Activated CD8-positive, alpha-beta memory T cell treated with anti-CD3 and anti-CD28 coated beads for 36 hours (primary cell): ENCODE measurements at places on chromosomes 3 and 15. TPM values are rescaled to one million over a fixed set of nuclear protein-coding genes. Genes with fewer than 3 reads are reported as not detected.

The GOLGA8T gene
- total RNA-seq = 0.15 TPM

The FAM81A gene
- total RNA-seq = 1.9 TPM

The SPATA12 gene
- not detected for total RNA-seq

The ADGRG7 gene
- total RNA-seq = not detected

The SPTBN5 gene
- total RNA-seq = 0.21 TPM

The DAZL gene
- total RNA-seq = 0.13 TPM

The THBS1 gene
- total RNA-seq = 0.34 TPM

The MORC1 gene
- total RNA-seq = not detected

The SNX22 gene
- total RNA-seq = 0.42 TPM

The GMNC gene
- not detected for total RNA-seq

The SCN5A gene
- total RNA-seq = 0.63 TPM

The ARL14 gene
- not detected for total RNA-seq

The SCN11A gene
- 0.08 TPM for total RNA-seq

The CASR gene
- total RNA-seq = not detected

The SPESP1 gene
- 0.90 TPM for total RNA-seq

The SMAD6 gene
- total RNA-seq = 0.04 TPM

The VPS33B gene
- 17.5 TPM for total RNA-seq

The TMCO5A gene
- not detected for total RNA-seq

The MYL3 gene
- total RNA-seq = not detected

The ADPGK gene
- total RNA-seq = 75.5 TPM

The CCDC54 gene
- not detected for total RNA-seq

The ACTC1 gene
- total RNA-seq = not detected

The SELENOK gene
- 52.4 TPM for total RNA-seq

The NECTIN3 gene
- 9.5 TPM for total RNA-seq

The OR5H14 gene
- total RNA-seq = not detected

The MEGF11 gene
- not detected for total RNA-seq

The SERPINI2 gene
- not detected for total RNA-seq

The IMP3 gene
- 127 TPM for total RNA-seq

The NR2E3 gene
- not detected for total RNA-seq

The C15orf62 gene
- 0.25 TPM for total RNA-seq

The SETD2 gene
- total RNA-seq = 28.9 TPM

The LHFPL4 gene
- total RNA-seq = not detected

The SAXO2 gene
- 1.3 TPM for total RNA-seq

The FGF12 gene
- not detected for total RNA-seq

The SLC7A14 gene
- total RNA-seq = not detected

The MESP2 gene
- not detected for total RNA-seq

The CYP1A2 gene
- total RNA-seq = not detected

The FLNB gene
- 13.9 TPM for total RNA-seq

The FHIT gene
- 5.7 TPM for total RNA-seq
